ENCODE measurements at places on chromosomes 12 and 14.
A peak's percentile ranks its signal among the peaks of the same experiment; 100 is the strongest.

DNA sequence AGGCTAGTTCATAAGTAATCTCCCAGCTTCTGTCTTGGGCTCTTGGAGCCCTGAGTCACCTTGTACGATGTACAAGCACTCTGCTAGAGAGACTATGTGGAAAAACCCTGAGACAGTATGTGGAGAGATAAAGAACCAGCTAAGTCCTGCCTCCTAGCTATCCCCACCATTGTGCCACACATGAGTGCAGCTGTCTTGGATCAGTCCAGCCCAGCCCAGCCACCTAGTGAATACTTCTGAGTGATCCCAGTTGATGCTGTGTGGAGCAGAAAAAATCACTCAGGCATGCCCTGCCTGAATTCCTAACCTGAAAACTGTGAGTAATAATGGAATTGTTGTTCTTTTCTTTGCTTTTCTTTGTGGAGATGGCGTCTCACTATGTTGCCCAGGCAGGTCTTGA is 5.1 kb upstream of the SERPINA6 start:
- DNase-seq = no peak

GRCh38 chr12:8677362-8677761 is 14.7 kb upstream of the MFAP5 start:
- DNase-seq = no peak

DNA sequence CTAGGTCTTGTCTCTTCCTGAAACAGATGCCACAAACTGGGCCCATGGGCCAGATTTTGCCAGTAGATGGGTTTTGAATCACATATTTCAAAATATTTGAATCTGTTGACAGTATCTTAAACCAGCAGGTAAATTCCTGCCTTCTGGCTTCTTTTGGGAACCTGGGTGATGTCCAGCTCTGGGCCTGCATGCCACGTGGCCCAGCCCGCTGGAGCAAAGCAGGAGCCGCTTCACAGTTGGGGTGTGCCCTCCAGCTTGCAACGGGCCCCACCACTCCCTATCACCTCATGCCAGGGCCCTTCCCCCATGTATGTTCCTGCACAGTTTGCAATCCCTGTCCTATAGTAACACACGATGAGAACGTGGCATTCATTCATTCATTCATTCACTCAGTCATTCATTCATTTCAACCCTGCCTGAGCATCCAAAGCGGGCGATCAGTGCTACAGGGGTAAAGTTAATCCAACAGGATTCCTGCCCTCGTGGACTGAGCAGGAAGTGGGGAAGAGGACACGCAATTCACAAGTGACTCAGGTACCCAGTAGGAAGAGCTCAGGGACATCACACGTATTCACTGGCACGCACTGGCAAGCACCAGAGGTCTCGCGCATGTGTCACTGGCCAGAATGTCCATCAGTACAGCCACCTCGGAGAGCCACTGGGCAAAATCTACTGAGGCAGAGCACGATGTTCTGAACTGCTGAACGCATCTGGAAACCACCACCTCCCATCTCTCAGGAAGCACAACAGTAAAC is 27.8 kb downstream of the SCARB1 start:
- DNase-seq = no peak

GRCh38 chr14:98976271-98976670 is 295.7 kb downstream of the BCL11B start:
- no peak for DNase-seq

GRCh38 chr12:62686938-62687337 is 220.3 kb downstream of the MON2 start:
- no peak for DNase-seq

DNA sequence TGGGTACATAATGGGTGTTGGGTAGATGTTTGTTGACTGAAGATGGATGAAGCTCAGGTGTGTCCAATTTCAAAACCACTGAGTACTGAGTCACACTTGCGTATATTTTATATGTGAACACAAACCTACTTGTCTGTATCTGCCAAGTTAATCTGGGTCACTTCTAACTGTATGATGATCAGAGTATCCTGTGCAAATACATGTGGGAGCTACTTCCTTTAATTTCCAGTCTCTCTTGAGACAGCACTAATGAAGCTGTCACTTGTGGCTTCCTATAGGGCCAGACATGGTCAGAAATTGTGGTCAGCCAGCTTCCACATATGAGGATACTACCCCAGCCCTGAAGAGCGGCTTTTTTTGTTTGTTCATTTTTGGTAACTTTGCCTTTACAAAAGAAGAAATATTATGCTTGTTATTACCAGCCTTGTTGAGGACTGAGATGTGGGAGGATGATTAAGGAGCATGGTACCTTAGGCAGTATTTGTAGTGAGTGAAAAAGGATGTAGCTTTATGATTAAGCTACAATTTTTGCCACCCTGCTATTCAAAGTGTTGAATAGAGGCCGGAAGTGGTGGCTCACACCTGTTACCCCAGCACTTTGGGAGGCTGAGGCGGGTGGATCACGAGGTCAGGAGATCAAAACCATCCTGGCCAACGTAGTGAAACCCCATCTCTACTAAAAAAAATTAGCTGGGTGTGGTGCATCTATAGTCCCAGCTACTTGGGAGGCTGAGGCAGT is 32.4 kb downstream of the PLXNC1 start:
- DNase-seq = peak; percentile 31
